Pericardium fibroblast (primary cell): ENCODE measurements at places on chromosomes 11 and 22. TPM values are rescaled to one million over a fixed set of nuclear protein-coding genes. Genes with fewer than 3 reads are reported as not detected.

The SYT7 gene
- 0.47 and 2.6 TPM in 2 replicates for total RNA-seq

The RTN4R gene
- 1.2 and 2.6 TPM in 2 replicates for total RNA-seq

The KRTAP5-8 gene
- not detected in 2 replicates for total RNA-seq

The TMPRSS4 gene
- total RNA-seq, result not detected in 2 replicates

The SH3BP1 gene
- 16.1 and 18.7 TPM in 2 replicates for total RNA-seq

The SERPIND1 gene
- total RNA-seq, result not detected in 2 replicates

The SAA1 gene
- 0.34 and 15.5 TPM in 2 replicates for total RNA-seq

The GRIA4 gene
- total RNA-seq, result not detected in 2 replicates

The CATSPER1 gene
- total RNA-seq, result not detected in 2 replicates

The MYOD1 gene
- 0.51 TPM in 1 of 2 replicates, not detected in the other for total RNA-seq

The APOL3 gene
- 8.8 and 17.8 TPM in 2 replicates for total RNA-seq

The SYNGR1 gene
- 10.7 and 14.9 TPM in 2 replicates for total RNA-seq

The KCNA4 gene
- 0.58 and 1.2 TPM in 2 replicates for total RNA-seq

The CRYBB2 gene
- total RNA-seq, result not detected in 2 replicates

The EWSR1 gene
- total RNA-seq, result 126 and 136 TPM in 2 replicates

The DLG2 gene
- total RNA-seq, result 0.12 and 1.6 TPM in 2 replicates

The CAT gene
- total RNA-seq, result 57.8 and 72.7 TPM in 2 replicates

The NAV2 gene
- 10.7 and 10.9 TPM in 2 replicates for total RNA-seq

The A4GALT gene
- 27.2 and 30.9 TPM in 2 replicates for total RNA-seq

The MUC6 gene
- total RNA-seq, result not detected in 2 replicates

The OR5P2 gene
- total RNA-seq, result not detected in 2 replicates
